Cortex of kidney (tissue), 1 donor: ENCODE measurements at places on chromosomes 11 and 22.
A peak's percentile ranks its signal among the peaks of the same experiment; 100 is the strongest.

DNA sequence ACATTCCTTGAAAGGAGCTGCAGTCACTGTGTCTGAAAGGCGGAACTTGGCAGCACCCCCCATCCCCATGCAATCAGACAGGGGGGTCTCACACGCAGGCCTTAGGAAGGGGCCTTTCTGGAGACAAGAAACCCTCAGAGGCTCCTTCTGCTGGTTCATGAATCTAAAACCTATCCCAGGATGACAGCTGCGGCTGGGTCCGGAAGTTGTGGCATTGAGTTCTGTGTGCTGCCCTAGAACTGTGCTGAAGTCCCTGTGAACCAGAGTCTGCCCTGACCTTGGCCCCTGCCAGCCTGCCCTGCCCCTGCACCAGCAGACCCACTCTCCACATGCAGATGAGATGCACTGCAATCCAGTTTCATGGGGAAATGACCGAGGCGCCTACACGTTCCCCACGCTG lies 268.0 kb downstream of the CTTN start:
- no peak for DNase-seq

- no peak for DNase-seq
Measured at GRCh38 chr11:131875611-131876010, 505.2 kb downstream of the NTM start.

- DNase-seq, result no peak
Measured at GRCh38 chr11:76588455-76589325, 81.9 kb downstream of the LRRC32 start.

- no peak for DNase-seq
Measured at GRCh38 chr11:80082406-80082805, 641.6 kb upstream of the TENM4 start.

GRCh38 chr11:9461760-9462134 lies 935 bp downstream of the ZNF143 start:
- no peak for DNase-seq

- DNase-seq, result no peak
Measured at GRCh38 chr11:118168751-118169150, 7.7 kb downstream of the SCN2B start.

DNA sequence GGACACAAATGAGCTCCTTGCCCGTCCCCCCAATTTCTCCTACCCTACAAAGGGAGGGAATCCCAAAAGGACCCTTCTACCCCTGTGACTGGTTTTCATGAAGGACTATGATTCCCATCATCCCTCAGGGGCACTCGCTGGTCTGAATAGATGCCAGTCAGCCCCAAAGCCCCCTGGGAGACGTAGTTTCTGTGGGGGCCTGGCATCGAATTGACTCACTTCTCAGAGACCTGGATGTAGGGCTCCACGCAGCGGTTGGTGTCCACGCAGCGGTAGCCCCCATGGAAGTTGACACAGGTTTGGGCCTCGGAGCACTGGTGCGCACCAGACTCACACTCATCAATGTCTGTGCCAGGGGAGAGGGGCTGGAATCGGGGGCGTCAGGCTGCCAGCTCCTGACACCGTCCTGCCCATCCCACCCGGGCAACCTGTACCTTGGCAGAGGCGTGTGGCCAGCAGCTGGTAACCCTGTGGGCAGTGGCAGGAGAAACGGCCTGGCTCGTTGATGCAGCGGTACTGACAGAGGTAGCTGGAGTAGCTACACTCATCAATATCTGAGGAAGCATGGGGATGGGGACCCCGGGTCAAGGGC lies 4.4 kb downstream of the EFEMP2 start:
- no peak for DNase-seq

DNA sequence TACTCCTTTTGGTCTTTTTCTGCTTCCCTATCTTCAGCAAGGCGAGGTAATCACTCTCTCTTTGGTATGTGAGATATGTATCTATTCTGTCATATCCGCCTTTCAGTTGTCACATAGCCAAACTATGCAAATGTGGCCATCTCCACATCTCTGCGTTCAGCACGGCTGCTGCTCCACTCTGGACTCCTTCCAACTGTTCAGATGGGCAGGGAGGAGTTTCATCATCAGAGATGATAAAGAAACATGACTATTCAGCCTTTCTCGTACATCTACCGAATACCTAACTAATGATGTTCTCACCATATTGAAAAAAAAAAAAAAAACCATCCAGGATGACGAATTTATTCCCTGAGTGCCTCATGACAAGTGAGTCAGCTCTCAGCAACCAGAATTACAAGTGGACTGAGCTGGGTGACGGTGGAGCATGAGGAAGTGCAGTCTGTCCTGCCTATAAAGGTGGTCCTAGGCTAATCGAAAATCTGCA lies 899.6 kb downstream of the OPCML start:
- no peak for DNase-seq

DNA sequence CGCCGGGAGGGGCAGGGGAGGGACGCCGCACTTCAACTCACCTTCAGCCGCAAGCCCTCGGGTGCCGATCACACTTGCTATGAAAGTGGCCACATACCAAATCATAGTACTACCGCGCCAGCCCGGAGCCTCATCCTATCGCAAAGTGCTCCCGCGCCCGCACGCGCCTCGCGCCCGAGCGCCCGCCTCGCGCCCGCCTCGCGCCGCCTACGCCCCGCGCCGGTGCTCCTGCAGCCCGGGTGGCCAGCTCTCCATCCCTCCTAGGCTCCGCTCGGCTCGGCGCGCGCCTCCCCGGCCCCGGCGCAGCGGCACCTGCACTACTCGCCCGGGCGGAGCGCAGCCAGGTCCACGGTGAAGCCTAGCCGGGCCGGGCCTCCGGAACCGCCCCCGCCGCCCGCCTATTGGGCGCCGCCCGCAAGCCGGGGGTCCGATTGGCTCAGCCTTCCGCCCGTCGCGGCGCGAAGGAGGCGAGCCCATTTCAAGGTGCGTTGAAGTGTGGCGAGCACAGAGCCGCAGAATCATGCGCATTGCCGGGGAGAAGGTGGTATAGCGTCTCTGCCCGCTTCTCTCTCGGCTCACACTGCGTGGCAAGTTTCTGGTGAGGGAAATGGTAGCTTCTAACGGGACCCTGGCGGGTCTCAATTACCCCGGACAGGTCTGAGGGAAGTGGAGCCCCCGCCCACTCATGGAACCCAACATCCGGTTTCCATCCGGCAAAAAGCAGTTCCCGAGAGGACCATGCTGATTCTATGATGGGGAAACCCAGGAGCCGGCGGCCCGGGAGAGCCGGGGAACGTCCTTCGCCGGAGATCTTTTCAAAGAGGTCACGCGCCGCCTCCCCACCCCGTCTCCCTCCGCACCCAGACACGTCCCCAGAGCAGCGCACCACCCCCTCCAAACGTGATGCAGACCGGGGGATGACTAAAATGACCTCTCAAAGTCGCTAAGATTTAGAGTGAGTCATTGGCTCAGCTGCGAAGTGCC lies at the start of gene IGSF9B:
Gene IGSF9B, minus strand, starts transcription at position 319 of the 984 bp plus-strand sequence. Its CDS starts 214 bp downstream, at position 105.
- DNase-seq, result peak; percentile 29

- DNase-seq, result no peak
Measured at GRCh38 chr11:88013508-88014065, 161.7 kb downstream of the RAB38 start.

DNA sequence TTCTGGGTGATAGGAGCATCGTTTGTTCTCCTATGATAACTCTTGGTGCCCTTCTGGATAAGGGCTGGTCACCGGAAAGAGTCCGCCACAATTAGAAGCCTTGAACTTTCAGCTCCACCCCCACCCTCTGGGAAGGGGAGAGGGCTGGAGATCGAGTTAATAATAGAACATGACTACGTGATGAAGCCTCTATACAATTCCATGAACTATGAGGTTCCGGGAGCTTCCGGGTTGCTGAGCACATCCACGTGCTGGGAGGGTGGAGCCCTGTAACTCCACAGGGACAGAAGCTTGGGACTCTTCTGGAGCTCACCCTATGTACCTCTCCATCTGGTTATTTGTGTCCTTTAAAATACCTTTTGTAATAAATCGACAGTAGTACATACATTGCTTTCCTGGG lies 40.3 kb downstream of the ARHGAP42 start:
- no peak for DNase-seq

DNA sequence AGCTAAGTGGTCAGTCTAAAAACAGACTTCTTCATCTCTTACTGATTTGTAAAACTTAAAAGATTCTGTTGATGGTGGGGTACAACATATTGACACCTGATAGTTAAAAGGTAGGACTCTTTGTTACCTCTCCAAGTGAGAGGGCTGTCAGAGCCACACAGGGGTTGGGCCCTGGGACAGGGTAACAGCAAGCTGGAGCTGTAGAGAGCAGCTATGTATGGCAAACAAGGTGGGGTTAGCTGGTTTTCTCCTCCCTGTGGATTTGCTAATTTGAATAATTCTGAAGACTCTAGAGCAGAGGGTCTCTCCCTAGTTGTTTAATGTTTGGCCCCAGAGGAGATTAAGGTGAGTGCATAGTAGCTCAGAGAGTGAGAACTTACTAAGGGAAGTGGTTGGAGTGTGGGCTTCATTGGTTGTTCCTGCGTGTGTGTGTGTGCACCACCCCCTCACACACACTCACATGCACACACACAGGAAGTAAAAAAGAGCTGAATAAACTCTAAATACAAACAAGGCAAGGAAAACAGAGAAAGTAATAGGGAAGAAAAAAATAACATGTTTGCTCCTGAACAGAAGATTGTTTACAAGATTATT lies 9.2 kb upstream of the GAS2 start:
- no peak for DNase-seq

DNA sequence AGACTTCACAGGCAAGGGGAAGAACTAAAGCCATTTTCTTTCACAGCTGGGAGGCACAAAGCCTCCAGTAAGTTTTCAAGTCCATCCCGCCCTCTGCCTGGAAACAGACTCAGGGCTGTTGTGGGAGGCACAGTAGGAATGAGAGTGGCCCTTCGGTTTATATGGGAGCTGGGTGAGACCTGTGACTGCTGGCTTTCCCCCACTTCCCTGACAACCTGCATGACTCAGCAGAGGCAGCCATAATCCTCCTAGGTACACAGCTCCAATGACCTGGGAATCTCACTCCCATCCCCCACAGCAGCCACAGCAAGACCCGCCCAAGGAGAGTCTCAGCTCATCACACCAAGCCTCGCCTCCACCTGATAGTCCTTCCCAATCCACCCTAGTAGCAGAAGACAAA lies 12.1 kb upstream of the TMEM45B start:
- DNase-seq, result no peak

DNA sequence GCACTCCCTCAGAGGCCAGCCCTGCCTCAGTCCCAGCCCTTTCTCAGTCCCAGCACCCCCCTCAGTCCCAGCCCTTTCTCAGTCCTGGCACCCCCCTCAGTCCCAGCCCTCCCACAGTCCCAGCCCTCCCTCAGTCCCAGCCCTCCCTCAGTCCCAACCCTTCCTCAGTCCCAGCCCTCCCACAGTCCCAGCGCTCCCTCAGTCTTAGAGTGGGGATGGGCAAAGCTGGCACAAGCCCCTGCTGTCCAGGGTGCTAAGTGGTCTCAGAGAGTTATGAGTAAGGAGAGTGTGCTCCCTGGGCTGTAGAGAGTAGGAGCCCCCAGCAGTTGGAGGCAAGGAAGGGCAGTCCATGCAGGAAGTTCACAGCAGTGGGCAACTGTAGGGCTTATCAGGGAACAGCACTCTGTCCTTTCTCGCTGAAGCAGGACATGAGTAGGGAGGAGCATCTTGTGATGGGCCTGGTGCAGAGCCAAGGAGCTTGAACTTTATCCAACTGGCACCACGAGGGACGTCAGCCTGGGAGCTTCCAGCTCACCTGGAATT lies 51.4 kb upstream of the CRYBB3 start:
- no peak for DNase-seq

GRCh38 chr11:22703040-22703439 lies 36.6 kb downstream of the GAS2 start:
- no peak for DNase-seq
